Activated effector memory CD4-positive, alpha-beta T cell treated with Interleukin-2 at 50 U/mL for 16 hours (primary cell): ENCODE measurements at places on chromosomes 16 and 17.

- no peak for DNase-seq
Observed at GRCh38 chr17:82235056-82235774, 6.4 kb downstream of the SLC16A3 start.

- no peak for DNase-seq
Observed at GRCh38 chr17:80455336-80455710, 21.1 kb downstream of the NPTX1 start.

- DNase-seq = no peak
Observed at GRCh38 chr16:49414671-49415070, 41.1 kb downstream of the C16orf78 start.

GRCh38 chr16:30569746-30570635, 1.5 kb downstream of the ZNF688 start:
- DNase-seq = no peak

- no peak for DNase-seq
Observed at GRCh38 chr16:787321-787966, 737 bp downstream of the RPUSD1 start.

- no peak for DNase-seq
Observed at GRCh38 chr17:55859301-55859795, 108.5 kb downstream of the PCTP start.

DNA sequence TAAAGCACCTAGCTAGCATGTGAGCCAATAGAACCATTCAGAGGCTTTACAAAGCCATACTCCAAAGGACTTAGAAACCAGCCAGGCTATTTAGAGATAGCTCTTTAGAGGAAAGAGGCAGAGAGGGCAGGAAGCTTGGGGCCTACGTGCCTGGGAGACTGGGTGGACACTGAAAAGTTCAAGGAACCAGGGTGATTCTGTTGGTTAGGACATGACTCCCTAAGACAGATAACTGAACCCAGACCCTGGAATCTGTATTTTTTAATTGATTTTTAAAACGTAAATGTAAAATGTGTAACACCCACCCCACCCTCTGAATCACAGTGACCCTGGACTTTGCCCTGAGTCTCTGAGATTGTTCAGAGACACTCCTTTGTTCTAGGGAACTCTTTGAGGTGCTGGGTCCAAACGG, 16.1 kb upstream of the GNA13 start:
- no peak for DNase-seq

DNA sequence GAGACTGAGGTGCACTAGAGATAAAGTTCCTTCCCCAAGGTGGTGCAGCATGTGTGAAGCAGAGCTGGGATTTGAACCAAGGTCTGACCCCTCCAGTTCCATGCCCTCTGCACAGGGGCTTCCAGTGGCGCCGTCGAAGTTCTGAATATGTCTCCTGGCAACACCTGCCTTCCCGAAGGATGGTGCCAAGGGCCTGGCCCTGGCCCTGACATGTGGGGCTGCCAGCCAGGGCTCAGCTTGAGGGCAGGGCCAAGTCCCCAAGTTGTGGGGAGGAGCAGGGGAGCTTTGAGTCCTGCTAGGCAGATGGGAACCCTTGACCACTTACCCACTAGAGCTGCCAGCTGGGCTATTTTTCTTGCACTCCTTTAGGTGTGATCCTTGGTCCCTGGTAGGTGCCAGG, 56.4 kb downstream of the NKD1 start:
- DNase-seq = no peak

- DNase-seq = no peak
Observed at GRCh38 chr16:4365014-4365406, 6.6 kb upstream of the VASN start.

GRCh38 chr17:16275024-16275423, 58.0 kb downstream of the PIGL start:
- DNase-seq = no peak

DNA sequence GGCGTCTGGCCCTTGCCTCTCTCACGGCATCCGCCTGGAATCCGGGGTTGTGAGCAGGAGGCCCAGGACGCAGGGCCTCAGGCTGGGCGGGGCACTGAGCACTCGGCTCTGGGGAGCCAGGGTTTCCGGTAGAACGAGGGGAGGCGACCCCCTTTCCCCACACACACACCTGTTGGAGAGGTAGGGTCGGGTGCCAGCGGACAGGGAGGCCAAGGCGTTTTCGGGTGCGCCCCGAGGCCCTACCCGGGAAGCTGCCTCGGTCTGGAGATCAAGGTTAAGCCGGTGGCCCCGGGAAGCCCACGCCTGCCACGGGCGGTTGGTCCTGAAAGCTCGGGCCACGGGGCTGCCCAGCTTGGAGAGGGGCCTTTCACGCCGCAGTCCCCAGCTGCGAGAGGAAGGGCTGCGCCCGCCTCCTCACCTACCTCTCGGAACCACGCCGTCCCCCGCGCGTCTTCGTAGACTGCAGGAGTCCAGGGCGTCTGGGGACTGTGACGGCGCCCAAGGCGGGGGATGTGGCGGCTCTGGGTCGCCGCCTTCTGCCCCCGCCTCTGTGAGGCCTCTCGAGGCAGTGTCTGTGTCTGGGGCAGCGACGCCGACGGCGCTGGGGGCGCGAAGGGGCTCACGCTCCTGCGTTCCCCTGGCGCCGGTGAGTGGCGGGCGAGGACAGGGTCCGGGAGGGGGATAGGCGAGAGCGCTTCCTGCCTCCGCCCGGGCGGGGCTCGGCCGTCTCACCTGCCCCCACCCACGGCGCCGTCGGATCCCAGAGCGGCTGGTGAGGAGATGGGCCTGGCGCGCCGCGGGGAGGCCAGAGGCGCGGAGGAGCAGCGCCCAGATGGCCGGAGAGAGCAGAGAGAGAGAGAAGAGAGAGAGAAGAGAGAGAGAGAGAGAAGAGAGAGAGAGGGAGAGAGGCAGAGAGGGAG, 20.3 kb upstream of the HOXB9 start:
- no peak for DNase-seq

- DNase-seq = no peak
Observed at GRCh38 chr16:66923866-66924265, 1.5 kb downstream of the RRAD start.

DNA sequence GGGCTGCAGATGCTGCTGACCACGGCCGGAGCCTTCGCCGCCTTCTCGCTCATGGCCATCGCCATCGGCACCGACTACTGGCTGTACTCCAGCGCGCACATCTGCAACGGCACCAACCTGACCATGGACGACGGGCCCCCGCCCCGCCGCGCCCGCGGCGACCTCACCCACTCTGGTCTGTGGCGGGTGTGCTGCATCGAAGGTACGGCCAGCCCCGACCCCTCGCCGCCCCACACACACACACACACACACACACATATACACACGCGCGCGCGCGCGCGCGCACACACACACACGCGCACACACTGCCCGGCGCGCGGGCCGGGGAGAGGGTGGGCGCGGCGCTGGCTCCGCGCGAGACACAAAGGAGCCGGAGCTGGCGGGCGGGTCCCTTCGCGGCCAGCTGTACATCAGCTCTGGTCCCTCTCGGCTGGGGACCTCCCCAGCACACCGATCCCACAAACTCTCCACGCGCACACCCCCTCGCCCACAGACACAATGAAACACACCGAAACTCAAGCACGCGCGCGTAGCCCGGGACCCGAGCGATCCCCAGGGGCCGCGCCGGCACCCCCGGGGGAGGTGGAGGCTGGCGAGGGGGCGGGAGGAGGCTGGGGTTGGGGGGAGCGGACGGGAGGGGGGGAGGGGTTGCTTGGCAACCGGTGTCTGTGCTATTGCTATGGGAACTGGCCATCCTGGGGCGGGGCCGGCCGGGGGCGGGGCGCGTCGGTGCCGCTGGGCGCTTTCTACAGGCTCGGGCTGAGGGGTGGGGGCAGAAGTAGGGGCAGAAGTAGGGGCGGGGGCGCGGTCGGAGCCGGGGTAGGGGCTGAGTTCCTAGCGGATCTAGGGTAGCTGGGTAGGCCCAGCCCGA, 658 bp downstream of the CACNG4 start:
- no peak for DNase-seq

DNA sequence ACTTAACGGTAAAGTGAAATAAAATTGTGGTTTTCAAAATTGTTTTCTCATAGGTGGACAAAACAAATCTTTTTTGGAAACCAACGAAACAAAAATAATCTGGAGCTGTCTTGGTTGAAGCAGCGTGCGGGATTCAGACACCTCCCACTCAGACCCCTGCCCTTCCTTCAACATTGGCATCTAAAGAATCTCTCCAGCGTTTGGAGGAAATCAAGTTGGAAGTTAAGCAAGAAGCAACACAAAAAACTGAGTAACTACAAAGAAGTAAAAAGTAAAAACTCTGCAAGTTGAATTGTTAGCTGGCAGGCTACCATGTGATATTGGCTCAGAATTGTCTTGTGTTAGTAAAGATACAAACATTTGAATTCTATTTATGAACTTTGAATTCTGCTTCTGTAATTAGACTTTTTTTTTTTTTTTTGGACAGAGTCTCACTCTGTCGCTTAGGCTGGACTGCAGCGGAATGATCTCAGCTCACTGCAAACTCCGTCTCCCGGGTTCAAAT, 361.0 kb upstream of the PMFBP1 start:
- no peak for DNase-seq

DNA sequence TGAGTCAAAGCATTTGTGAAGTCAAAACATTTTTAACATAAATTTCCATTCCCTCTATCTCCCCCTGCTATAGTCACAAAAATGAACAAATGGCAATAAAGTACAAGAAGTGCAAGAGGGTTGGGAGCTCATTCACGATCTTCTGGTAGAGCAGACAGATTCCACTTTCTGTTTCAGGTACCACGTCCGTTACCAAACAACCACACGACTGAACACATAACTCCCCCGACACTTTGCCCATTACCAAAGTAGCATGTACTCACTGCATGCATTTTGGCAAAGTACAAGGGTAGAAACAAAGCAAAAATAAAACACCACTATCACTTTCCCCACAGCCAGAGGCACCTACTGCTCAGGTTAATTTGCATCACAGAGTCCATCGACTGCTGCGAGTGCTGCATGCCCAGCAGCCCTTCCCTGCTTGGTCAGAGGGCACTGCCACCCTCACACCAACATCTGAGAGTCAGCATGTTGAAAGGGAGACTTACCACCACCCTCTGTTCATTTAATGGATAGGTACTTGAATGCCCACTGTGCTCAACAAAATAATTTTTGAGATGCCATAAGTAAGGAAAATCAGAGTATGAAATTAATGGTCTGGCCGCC, 150.3 kb upstream of the AXIN2 start:
- DNase-seq = no peak

GRCh38 chr17:52762147-52762793, 603.8 kb upstream of the CA10 start:
- no peak for DNase-seq

GRCh38 chr16:78198288-78198687, 98.8 kb downstream of the WWOX start:
- no peak for DNase-seq

DNA sequence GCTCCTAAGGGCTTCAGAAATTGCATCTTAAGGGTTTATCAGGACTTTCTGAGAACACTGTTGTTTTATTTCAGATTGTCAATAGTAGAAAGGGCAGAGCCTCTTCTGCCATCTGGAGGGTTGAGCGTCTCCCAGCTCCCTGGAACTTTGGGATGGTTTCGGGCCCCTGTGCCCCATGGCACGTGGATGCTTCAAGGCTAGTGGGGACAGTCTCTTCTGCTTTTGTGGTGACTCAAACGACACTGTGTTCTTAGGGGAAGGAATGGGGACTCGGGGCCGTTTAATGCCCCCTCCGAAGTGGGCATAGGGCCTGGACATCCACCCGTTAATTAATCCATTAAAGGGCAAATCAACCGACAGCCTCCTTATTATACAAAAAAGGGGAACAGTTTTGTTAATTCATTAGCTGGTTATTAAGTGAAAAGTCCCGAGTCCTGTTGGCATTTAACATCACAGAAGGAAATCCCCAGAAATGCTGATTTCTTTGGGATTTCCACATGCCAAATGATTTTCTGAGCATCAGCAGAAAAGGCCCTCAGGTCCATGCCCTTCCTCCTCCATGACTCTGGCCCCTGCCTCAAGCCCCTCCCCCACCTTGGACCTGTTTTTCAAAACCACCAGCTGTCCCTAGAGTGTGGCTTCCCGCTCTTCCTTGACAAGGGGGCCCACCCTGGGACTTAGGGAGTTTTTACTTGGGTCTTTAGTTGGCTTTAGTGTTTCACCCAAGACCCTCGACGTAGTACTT, 68.7 kb downstream of the ARSG start:
- DNase-seq = no peak

GRCh38 chr17:54559883-54560282, 340.8 kb upstream of the TOM1L1 start:
- no peak for DNase-seq

DNA sequence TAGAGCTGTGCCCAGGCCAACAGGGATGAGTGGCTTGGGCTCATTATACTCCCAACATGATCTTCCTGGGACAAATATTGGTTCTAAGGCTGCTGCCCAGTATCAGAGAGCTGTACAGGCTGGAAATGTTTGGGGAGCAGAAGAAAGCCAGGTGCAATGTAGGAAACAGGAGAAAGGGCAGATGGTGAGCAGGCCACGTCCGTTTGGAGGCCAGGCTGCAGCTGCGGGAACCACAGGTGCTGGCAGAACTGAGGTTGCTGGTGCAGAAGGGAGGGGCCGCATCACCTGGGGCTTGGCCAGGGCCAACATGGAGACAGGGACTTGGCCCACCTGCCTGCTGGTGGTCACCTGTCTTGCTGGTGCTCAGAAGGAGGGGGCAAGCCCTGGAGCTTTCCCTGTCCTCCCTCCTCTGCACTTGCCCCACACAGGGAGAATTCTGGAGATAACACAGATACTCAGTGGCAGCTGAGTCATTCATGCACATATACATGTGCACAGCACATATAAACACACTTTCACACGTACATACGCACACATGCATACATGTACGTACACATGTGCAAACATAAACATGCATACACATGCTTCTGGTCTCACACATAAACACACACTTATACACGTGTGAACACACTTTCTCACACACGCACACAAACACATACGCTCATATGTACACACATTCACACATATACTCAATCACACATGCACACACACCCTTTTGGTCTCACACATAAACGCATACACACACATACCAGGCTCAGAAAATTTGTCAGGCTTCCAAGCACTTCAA, 67.7 kb downstream of the WSCD1 start:
- DNase-seq = no peak

DNA sequence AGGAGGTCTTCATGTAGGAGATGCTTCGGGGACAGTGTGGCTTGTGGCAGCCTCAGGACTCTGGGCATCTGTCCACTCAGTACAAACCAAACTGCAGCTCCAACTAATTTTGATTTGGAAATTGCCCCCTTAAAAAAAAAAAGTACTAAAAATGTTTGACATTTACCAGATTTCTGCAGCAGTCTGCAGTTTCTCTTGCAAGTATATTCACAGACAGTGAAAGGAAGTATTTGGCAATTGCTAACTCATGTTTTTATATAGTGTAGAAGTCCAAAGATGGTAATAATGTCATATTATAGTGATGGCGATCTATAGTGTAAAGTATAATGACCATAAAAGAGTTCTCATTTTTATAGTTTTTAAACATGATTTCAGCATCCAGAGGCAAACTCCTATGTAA, 218.6 kb downstream of the PRKCA start:
- DNase-seq = no peak

GRCh38 chr16:91484-91883, 13.5 kb downstream of the MPG start:
- no peak for DNase-seq
